Fibroblast of skin of left quadriceps (primary cell): ENCODE measurements at places on chromosomes 16 and 17.

- DNase-seq, result no peak
Observed at GRCh38 chr17:75845058-75845711, 981 bp upstream of the UNC13D start.

- DNase-seq, result no peak
Observed at GRCh38 chr16:28478506-28479180, 6.5 kb upstream of the NPIPB7 start.

DNA sequence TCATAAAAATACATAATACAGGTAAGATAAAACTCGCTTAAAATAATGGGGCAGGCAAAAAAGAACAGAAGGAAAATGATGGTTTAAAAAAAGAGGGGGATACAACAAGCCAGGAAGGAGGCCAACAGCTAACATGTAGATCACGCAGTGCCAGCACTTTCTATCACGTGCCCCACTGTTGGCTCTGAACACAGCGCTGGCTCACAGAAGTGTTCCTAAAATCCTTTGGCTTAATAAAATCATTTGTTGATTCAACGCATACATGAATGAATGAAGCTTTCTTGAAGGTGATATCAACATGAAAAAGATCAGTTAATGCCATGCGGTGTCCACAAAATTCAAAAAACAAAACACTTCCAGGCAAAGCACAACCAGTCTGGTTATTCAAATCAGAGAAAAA is 8.5 kb downstream of the ITGAE start:
- DNase-seq, result no peak

DNA sequence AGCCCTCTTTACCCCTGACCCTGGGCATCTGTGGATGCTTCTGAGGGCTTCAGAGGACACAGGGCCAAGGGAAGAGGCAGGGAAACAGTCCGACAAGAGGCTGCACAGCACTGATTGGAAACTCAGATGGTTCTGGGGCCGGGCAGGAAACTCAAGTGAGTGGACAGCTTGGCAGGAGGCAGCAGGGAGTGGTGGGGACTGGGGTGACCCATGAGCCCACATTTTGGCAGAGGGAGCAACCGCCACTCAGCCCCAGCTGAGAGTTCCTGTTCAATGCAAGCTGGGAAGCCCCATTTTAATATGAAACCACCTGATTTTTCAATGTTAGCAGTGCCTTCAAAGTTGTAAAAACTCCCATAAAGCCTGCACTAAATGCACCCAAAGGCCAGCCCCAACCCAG is 1.5 kb upstream of the VASN start:
- no peak for DNase-seq

GRCh38 chr17:40499551-40500189 is 1.8 kb downstream of the TNS4 start:
- DNase-seq, result no peak

GRCh38 chr16:50265260-50265659 is 1.1 kb upstream of the ADCY7 start:
- no peak for DNase-seq

DNA sequence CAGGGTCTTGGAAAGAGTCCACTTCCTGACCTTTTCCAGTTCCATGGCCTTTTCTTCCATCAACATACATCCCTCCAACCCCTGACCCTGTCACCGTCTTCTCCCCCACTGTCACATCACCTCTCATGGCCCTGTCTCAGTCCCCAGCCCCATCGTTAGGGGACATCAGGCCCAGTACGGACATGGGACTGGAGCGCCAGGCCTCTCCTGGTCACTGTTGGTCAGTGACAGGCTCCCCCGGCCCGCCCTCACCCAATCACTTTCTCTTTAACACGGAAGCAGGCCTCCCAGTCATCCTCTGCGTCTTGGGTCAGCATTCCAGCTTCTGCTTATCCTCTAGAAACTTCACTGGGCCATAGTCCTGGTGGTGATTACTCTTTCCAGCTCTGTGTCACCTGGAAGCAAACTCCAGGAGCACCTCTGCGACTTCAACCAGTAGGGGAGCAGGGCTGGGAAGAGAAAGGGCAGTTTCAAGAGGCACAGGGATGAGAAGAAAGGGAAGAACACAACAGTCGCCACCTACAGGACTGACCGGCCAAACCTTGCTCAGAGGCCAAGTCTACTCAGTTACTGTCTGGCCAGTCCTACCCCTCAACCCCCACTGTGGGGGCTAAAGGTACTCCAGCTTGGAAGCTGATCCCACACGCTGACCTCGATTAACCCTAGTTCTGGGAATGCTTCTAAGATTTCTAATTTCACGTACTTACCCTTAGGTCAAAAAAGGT is 15.9 kb upstream of the ICAM2 start:
- no peak for DNase-seq

GRCh38 chr17:59154292-59154720 is 680 bp downstream of the SKA2 start:
- no peak for DNase-seq
